ENCODE measurements at places on chromosomes 11 and 22.

- no peak for DNase-seq
Measured at GRCh38 chr22:45976254-45977002, 534 bp downstream of the WNT7B start.

GRCh38 chr11:59141673-59142460, 789 bp upstream of the FAM111A start:
- DNase-seq, result no peak

- DNase-seq, result no peak
Measured at GRCh38 chr11:861105-861479, 18.4 kb downstream of the TSPAN4 start.

DNA sequence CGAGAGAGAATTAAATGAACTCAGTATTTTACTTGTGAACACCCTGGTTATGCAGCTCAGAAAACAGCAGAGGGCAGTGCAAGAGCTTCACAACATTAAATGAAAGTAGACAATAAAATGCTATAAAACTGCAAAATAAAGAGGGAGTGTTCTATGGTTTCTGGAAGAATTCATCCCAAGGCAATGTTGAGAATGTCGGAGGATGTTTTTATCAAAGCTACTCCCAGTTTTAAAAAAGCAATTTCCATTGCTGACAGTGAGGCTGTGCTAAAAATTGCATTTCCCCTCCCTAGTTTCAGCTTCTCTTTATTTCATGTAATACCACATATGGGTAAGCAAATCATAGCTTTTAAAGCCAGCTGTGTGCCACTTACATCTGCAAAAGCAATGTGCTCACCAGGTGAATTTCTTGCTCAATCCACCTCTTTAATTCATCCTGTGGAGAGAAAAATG, 296.8 kb downstream of the RAB38 start:
- DNase-seq, result no peak

- peak; percentile 3 for DNase-seq
Measured at GRCh38 chr22:48896766-48897644, 930.7 kb downstream of the BRD1 start.

GRCh38 chr11:16070573-16070972, 285.8 kb downstream of the SOX6 start:
- no peak for DNase-seq

Measured in activated CD4-positive, alpha-beta memory T cell treated with anti-CD3 and anti-CD28 coated beads for 36 hours (primary cell).